NCI-H446 treated with DMSO at 0.1 percent for 48 hours (cell line): ENCODE measurements at places on chromosomes 2 and 18.

DNA sequence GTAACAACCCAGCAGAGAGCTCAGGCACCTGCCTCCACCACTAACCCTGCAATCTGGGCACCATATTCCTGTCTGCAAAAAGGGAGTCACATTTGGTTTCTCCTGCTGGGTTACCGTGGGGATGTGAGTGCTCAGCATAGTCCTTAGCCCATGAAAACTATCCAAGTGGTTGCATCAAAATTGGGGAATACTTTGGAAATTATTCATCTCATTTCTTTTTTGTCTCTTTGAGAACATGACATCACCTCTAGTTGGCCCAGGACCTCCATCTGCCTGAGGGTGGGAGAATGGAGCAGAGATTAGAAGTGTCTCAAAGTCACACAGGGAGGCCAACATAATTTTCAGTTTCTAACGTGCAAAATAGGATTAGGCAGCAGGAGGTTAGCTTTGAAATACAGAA lies 19.3 kb upstream of the SPP2 start:
- DNase-seq = no peak

DNA sequence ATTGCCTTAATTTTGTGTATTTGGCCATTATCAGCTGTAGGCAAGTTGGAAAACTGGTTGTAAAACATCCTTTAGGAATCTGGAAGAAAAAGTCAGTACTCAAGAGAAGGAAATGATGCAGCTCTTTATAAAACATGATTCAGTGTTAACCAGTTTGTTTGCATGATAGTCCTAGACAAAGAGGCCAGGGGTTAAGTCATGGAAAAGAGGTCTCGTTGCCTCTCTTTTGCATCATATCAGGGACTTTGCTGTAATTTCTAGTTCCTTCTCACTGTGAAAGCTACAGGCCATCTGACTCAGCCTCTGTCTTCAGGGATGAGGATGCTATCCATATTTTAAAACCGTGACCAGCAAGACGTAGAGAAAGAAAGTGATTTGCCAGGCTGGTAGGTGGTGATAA lies 38.0 kb downstream of the NPAS2 start:
- DNase-seq = no peak

- DNase-seq = no peak
Measured at GRCh38 chr18:25915907-25916306, 174.5 kb downstream of the SS18 start.

GRCh38 chr2:72933646-72934151 lies 16.4 kb downstream of the EMX1 start:
- no peak for DNase-seq

GRCh38 chr2:190812506-190813294 lies 67.9 kb upstream of the GLS start:
- no peak for DNase-seq

GRCh38 chr18:7579176-7579917 lies 12.2 kb downstream of the PTPRM start:
- no peak for DNase-seq

- no peak for DNase-seq
Measured at GRCh38 chr18:41767960-41768359, 187.1 kb upstream of the PIK3C3 start.

DNA sequence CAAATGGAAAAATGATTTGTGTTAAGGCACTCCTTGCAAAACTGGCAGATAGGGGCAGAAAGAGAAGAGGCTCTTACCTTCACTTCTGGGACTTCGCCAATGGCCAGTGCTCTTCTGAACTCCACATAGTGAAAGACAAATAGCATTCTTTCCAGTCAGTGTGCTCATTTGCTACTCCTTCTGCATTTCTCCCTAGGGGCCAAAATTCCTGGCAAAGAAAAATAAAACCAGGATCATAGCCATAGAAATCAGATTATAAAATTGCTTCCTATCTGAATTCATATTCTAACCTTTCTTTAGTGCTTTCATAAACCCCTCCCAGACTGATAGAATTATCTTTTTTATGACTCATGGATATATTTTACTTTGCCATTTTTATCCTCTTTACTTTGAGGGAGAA lies 56.9 kb upstream of the PELI1 start:
- DNase-seq = no peak

DNA sequence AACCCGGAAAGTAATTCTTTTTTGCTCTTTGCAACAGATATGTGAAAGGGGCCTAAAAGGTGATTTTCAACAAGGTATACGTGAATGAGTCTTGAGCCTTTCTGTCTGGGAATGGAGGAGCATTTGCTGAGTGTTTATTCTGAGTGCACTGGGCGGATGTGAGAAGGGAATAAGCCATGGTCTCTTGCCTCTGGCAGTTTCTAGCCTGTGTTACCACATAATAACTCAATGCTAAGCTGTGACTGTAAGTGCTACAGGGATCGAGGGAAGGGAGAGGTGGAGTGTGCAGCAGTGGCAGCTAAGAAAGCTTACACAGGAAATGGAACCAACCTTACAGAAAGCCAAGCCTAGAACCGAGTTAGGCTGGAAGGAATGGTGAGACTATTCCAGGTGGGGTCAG lies 444.3 kb downstream of the SLC4A3 start:
- no peak for DNase-seq

DNA sequence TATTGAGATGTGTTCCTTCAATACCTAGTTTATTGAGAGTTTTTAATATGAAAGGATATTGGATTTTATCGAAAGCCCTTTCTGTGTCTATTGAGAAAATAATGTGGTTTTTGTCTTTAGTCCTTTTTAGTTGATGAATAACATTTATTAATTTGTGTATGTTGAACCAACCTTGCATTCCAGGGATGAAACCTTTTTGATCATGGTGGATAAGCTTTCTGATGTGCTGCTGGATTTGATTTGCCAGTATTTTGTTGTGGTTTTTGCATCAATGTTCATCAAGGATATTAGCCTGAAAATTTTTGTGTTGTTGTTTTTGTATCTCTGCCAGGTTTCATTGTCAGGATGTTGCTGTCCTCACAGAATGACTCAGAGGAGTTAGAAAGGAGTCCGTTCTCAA lies 1710.4 kb downstream of the SUCLG1 start:
- DNase-seq = no peak

- no peak for DNase-seq
Measured at GRCh38 chr18:11751341-11752115, 62.5 kb downstream of the GNAL start.

DNA sequence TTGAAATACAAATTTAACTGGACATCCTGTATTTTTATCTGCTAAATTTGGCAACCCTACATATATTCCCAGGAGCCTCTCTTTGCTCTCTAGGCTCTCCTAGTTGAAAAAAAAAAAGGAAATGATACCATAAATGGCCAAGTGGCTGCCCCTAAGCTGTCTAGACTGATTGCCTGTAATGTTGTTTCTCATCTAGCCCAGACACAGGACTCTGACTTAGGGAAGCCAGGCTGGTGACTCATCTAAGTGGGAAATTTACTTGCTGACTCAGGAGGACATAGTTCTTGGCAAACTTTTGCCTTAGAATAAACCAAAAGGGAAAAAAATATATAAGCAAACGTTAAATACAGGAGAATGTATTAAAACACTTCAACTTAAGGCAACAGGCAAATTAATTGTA lies 14.6 kb upstream of the ITGAV start:
- peak; percentile 73 for DNase-seq

DNA sequence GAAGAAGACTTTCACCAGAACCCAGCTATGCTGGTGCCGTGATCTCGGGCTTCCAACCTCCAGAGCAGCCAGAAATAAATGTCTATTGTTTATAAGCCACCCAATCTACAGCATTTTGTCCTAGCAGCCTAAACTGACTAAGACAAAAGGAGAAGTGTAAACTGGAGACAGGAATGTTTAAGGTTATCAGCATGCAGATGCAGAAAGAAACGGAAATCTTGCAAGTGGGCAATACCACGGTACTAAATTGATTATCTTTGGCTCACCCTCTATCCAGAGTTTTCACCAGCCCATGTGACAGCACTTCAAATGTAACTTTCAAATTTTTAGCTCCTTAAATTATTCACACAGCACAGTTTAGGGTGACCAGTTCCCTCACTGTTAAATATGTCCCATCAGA lies 5.7 kb upstream of the CAPN14 start:
- DNase-seq = no peak

DNA sequence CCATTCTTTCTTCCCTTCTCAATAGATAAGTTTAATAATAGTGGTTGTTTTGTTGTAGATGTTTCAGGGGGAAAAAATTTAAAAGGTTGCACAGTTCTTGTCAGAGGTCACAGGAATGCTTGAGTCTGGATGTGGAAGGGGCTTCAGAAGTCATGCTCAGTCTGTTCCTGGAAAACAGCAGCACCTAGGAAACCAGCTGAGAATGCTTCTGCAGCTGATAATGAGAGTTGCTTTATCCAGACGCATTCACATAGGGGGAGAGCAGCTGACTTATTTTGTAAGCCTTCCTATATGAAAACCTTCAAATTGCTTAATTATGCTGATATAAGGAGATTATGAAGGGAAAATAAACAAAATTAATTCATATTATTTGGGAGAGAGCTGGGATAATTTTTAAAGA lies 235.5 kb downstream of the GULP1 start:
- DNase-seq = no peak

GRCh38 chr2:222670191-222671038 lies 1.0 kb upstream of the MOGAT1 start:
- no peak for DNase-seq

GRCh38 chr2:201709049-201709448 lies 10.6 kb upstream of the MPP4 start:
- DNase-seq = no peak

DNA sequence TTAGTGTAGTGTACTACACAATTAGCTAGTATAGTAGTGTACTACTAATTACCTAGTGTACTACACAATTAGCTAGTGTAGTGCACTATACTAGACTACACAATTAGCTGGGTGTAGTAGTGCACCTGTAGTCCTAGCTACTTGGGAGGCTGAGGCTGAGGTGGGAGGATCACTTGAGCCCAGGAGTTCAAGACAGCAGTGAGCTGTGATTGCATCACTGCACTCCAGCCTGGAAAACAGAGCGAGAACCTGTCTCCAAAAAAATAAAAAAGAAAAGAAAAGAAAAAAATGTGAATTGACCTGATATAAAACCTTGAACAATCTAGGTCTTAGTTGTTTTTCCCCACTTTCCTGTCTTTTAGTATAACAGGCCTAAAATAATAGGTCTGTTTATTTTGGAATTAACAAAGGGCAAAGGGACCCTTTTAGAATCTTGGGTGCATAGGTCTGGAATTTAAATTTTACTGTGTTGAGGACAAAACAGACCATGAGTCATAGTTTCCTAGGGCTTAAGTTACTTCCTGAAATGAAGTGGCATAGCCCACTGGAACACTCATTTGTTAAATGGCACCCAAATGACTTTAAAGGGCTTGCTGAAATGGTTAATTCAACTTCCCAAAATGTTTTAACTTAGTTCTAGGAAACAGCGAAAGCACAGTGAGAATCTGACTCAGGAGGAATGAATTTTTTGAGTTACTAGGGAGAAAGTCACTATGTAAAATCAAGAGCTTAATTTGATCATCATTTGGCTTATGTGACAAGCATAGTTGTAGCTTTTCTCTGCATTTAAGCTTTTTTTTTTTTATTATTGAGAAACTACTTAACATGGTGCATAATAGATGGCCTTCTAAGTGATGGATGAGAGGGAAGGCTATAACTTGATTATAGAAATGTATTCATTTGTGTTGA lies 50.7 kb upstream of the ARL5A start:
- DNase-seq = no peak

GRCh38 chr18:75271952-75272351 lies 61.4 kb downstream of the TSHZ1 start:
- no peak for DNase-seq

DNA sequence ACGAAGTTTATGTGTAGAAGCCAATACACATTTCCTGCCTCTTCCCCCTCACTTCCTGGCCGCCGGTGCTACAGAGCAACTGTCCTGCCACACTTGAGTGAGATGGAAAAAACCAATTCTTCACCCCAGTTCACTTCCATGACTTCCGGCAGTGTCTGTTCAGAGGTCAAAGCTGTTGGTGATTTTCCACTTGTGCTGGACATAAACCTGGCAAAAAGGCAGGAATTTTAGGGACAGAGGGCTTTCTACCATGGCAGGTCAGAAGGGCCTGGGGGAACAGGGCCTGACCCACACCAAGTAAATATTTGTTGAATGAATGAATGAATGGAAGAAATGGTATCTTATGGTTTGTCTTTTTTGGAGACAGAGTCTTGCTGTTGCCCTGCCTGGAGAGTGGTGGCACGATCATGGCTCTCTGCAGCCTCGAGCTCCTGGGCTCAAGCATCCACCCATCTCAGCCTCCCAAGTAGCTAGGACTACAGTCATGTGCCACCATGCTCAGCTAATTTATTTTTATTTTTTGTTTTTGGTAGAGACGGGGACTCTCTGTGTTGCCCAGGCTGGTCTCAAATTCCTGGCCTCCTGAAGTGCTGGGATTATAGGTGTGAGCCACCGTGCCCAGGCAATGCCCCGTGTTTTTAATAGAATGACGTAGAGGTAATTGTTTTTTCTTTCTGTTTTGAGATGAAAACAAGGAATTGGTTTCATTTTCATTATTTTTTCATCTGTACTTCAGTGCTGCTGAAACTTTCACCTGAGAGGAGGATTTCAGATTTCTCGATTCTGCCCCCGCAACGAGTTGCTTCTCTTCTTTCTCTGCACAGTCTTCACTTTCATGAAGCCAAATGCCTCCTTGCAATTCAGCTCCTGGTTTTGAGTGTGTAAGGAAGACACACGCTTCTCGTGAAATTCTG lies 48.0 kb upstream of the LPIN2 start:
- DNase-seq = no peak

DNA sequence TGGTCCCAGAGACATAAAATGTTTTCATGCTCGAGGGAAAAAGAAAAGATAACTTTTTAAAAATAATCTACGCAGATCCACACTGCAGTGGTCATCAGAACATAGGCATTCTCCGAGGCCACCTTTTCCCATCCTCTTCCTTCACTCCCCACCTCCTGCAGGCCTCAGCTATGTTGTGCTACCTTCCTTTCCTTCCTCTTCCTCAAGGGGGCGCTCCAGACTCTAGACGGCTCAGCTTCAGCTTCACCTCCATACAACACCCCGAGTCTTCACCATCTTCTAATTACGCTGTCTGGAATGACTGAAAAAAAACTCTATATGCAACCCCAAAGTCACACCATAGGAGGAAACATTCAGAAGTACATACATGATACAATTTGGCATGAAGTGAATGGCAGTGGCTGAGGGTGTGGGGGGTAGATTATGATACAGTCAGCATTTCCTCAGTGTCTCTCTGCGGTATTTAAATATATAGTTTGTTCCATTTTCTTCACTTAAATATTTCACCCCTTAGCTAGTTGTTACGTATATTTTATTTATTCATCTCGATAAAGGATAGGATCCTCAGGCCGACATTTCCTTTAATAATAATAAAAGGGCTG lies 583.6 kb downstream of the IRS1 start:
- DNase-seq = no peak
